ENCODE measurements at places on chromosomes 1 and 21. TPM values are rescaled to one million over a fixed set of nuclear protein-coding genes. Genes with fewer than 3 reads are reported as not detected.

The LCE1C gene
- total RNA-seq, result not detected

The SLAMF8 gene
- total RNA-seq, result 0.11 TPM

The VASH2 gene
- 0.11 TPM for total RNA-seq

The C1orf87 gene
- not detected for total RNA-seq

The POTED gene
- not detected for total RNA-seq

The SFN gene
- total RNA-seq, result 0.12 TPM

The CCDC181 gene
- 2.0 TPM for total RNA-seq

The FMO5 gene
- 0.77 TPM for total RNA-seq

The CFHR1 gene
- 0.25 TPM for total RNA-seq

The RNF186 gene
- total RNA-seq, result 0.12 TPM

The NUF2 gene
- 68.5 TPM for total RNA-seq

The LCE1A gene
- not detected for total RNA-seq

The CHI3L1 gene
- 400 TPM for total RNA-seq
